NCI-H1092 (cell line): ENCODE measurements at places on chromosomes 11 and 22.
A peak's percentile ranks its signal among the peaks of the same experiment; 100 is the strongest.

GRCh38 chr11:122628810-122629555 lies 26.5 kb upstream of the UBASH3B start:
- DNase-seq: peak; percentile 61

DNA sequence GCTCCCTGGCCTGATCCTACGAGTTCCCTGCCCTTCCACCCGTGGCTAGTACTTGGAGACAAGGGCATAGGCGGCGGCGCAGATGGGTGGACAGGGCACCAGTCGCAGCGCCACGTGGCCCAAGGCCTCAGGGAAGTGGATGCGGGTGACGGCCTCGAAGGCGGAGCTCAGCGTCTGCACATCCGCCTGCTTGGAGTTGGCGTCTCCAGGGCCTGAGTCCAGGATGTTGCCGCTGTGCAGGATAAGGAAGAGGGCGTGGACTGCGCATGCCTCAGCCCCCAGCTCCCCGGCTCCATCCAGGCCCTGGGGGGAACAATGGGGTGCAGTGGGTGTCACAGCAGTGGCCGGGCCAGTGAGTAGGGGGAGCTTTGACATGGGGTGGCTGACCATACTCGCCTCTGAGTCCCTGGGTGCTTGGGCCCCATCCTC lies 6.6 kb downstream of the PITPNM1 start:
- no peak for DNase-seq

DNA sequence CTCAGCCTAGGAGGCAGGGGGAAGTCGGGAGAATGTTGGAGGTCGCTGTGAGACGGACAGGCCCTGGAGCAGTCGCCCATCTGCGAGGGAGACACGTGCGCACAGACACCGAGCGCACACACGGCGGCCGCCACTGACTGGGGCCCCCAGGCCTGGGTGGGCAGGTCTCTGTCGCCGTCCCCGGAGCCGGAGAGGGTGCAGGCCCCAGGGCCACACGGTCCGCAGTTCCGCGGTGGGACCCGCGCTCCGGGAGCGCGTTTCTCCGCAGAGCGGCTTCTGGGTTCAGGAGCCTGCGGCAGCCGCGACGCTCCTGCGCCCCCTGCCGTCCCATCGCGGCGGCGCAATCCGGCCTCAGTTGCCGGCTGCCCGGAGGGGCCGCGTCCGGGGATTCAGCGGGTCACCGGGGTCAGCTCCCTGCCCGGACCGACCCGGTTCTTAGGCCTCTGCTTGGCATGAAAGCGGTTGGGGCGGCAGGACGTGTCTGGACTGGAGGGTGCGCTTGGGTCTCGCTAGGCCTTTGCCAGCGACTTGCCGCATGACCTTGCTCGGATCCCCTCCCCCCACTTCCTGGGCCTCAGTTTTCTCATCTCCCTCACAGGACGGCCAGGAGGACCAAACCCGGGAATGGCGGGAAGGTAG lies 31.2 kb downstream of the PDE2A start:
- peak; percentile 30 for DNase-seq

DNA sequence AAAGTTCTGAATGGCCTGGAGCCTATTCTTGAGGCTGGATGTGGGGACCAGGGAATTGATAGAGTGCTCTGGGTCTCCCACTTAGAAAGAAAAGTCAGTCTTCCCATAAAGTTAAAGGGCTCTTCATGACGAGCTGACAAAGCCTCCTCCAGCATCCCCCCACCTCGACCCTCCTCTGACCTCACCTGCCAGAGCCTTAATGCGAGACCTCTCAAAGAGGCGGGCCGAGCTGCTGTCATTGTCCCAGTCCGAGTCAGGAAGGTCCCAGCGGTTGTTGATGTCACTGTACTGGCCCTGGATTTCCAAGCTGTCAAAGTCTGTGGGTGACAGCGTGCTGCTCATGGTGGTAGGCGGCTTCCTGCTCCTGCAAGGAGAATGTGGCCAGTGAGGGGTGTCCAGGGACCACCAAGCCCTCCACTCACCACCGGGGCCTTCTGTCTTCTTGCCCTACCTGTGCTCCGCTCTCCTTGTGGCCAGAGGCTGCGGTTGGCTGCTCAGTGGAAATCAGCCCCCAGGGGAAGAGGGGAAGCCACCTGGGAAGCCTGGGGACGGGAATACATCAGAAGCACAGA lies 8.0 kb downstream of the SPTBN2 start:
- no peak for DNase-seq

DNA sequence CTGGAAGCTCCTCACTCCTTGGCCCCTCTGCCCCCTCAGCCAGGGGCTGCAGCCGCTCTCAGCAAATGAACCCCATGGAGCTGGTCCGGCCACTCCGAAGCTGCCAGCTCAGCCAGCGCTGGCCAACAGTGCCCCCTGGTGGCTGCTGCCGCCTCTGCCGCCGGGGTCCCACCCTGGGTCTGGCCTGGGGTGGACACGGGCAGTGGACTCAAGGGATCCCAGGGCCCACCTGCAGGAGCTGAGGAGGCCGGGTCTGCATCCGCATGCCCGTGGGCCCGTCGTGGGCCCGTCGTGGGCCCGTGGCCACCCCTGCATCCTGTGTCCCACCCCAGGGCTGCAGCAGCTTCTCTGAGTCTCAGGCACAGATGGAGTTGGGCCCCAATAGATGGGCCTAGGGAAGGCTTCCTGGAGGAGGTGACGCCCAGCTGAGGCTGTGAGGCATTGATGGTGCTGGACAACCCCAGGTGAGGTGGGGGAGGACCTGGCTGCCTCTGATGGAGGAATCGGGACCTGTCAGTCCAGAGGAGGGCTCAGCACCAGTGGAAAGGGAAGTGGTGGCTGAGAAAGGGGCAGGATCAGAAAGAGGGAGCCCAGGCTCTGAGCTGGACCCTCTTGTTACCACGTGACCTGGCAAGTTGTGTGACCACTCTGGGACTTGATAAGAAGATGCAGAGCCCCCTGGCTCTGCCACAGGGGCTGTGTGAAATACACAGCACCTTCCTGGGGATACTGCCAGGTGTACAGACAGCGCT lies 522.3 kb downstream of the BRD1 start:
- DNase-seq: no peak

- DNase-seq: no peak
These were observed 57.0 kb downstream of the FLRT1 start for GRCh38 chr11:64092761-64093136.

GRCh38 chr11:131889760-131890581 lies 519.6 kb downstream of the NTM start:
- DNase-seq: no peak

- no peak for DNase-seq
These were observed 78.3 kb upstream of the MYO18B start for GRCh38 chr22:25663654-25664053.

- no peak for DNase-seq
These were observed 86.3 kb downstream of the SNX19 start for GRCh38 chr11:130829920-130830511.

GRCh38 chr11:111329306-111330204 lies 31.2 kb downstream of the POU2AF3 start:
- no peak for DNase-seq

DNA sequence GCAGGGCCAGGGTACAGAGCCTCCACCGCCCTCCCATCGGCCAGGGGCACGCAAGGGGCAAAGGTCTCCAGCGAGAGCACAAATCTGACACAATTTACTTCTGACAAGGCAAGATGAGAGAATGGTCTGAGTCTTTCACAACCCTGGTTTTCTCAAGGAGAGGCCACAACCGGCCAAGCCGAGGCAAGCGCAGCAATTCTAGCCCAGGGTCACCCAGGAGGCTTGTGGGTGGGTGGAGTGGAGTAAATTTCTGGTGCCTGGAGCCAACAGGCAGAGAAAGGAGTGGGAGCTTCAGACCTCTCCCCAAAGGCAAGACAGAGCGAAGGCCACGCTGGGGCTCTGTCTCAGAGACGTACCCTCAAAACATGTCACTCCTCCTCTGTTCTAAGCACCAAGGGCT lies 9.3 kb downstream of the LARGE2 start:
- DNase-seq: no peak

DNA sequence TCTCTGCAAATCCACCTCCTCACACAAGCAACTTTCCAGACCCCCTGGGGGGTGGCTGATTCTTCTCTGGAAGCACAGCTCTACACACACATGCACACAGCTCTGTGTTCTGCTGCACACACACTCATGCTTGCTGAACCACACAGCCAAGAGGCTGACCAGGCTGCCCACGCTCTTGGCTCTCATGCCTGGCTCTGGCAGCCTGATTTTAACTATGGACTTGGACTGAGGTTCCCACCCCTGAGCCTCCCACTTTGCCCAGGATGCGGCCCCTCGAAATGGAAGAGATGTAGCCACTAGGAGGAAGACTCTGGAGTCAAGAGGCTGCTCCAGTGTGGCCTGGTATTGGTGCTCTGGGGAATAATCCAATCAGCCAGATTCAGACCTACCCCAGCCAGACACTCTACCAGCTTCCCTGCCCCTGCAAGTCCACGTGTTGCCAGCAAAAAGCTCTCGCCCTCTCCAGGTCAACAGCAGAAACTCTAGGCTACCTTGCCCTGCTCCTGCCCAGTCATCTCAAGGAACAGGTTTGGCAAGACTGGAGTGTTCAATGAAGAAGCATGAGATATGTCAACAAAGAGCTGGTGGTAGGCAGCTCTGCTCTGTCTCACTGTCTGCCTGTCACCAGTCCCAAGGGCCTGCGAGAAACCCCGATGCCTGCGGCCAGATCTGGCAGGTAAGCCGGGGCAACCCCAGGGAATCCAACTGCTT lies 8.8 kb upstream of the CASTOR1 start:
- no peak for DNase-seq
